ENCODE measurements at places on chromosomes 5 and 9.

DNA sequence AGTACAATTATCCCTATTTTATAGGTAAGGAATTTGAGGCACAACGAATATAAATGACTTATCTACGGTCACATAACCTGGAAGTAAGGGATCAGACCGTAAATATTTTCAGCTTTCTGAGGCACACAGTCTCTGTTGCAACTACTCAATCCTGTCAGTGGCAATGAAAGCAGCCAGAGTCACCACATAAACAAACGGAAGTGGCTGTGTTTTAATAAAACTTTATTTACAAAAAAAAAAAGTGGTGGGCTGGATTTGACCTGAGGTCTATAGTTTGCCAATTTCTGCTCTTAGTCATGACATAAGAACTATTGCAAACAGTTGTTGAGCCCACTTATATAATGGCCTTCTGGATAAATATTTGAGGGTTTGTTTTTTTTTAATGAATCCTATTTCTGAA is 29.6 kb downstream of the ZNF366 start:
- no peak for DNase-seq

GRCh38 chr5:116764941-116765340 is 190.3 kb upstream of the SEMA6A start:
- no peak for DNase-seq

DNA sequence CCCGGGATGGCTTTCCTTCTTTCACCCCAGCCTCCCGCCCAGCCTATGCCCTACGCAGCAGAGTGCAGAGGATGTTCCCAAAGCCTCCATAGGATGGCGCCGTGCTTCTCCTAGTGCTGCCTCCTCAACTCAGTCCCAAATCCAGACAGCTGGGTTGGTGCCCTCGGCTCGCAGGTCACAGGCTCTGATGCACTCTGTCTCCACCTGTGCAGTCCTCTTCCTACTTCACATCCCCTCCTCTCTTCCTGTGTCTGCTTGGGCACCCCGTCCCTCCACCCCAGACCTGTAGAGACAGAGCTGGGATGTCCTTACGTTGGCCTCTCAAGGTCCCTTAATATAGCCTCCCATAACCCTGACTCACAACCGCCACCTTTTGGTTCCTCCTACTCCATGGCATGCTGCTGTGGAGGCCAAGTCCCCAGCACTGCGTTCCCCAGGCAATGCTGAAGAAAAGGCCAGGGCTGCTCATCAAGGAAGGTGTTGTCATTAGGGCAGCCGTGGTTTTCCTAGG is 314.4 kb downstream of the GADD45G start:
- peak; percentile 37 for DNase-seq

GRCh38 chr9:14135421-14135820 is 178.5 kb downstream of the NFIB start:
- DNase-seq, result no peak

DNA sequence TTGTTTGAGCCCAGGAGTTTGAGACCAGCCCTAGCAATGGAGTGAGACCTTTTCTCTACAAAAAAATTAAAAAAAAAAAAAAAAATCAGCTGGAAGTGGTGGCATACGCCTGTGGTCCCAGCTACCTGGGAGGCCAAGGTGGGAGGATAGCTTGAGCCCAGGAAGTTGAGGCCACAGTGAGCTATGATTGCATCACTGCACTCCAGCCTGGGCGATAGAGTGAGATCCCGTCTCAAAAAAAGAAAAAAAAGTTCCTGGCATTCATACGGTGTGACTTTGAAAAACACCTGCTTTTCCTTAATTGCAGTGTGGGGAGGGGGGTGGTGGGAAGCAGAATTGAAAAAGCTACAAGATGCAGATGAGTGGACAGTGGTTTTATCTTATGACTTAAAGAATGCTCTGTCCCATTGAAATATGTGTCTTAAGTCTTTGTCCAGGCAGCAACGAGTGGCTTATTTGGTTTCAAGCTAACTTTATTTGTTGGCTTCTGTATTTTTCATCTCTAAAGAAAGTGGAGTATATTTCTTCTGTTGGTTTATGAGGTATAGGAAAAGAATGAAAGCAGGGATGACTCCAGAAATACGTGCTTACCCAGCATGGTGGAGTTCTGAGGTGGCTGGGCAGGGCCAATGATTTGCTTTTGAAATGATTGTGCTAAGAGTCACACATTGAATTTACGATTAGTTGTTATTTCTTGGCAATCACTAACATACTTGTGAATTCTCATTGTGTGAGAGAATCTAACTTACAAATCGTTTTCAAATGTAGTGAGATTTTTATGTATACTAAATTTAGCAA is 27.8 kb downstream of the ROPN1L start:
- DNase-seq, result no peak

DNA sequence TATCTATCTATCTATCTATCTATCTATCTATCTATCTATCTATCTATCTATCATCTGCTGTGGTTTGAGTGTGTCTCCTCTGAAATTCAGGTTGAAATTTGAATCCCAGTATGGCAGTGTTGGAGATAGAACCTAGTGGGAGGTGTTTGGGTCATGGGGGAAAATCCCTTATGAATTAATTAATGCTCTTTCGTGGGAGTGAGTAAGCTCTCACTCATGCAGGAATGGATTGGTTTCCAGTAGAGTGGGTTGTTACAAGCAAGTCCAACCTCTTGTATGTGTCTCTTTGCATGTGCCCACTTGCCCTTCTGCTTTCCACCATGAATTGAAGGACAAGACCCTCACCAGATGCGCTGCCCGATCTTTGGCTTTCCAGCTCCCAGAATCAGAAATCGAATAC is 113.0 kb downstream of the ANXA1 start:
- no peak for DNase-seq

DNA sequence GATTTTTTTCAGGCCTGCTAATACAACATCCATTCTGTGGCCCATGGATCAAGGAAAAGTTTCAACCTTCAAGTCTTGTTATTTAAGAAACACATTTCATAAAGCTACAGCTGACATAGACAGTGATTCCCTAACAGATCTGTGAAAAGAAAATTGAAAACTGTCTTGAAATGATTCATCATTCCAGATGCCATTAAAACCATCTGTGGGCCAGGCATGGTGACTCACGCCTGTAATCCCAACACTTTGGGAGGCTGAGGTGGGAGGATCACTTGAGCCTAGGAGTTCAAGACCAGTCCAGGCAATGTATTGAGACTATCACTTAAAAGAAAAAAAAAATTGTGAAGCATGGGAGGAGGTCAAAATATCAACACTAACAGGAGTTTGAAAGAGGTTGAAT is 6.0 kb downstream of the RAPGEF6 start:
- no peak for DNase-seq

GRCh38 chr5:89601880-89602279 is 718.9 kb upstream of the MEF2C start:
- no peak for DNase-seq

- DNase-seq, result no peak
Measured at GRCh38 chr9:16561121-16561520, 309.3 kb downstream of the BNC2 start.

All from NCI-H524 treated with DMSO at 0.1 percent for 48 hours (cell line).